ENCODE measurements at places on chromosomes 6 and 20.

GRCh38 chr20:11352041-11352440 lies 565.7 kb upstream of the BTBD3 start:
- DNase-seq, result no peak

- no peak for DNase-seq
These were observed 92.4 kb downstream of the CD24 start for GRCh38 chr6:106882138-106882537.

DNA sequence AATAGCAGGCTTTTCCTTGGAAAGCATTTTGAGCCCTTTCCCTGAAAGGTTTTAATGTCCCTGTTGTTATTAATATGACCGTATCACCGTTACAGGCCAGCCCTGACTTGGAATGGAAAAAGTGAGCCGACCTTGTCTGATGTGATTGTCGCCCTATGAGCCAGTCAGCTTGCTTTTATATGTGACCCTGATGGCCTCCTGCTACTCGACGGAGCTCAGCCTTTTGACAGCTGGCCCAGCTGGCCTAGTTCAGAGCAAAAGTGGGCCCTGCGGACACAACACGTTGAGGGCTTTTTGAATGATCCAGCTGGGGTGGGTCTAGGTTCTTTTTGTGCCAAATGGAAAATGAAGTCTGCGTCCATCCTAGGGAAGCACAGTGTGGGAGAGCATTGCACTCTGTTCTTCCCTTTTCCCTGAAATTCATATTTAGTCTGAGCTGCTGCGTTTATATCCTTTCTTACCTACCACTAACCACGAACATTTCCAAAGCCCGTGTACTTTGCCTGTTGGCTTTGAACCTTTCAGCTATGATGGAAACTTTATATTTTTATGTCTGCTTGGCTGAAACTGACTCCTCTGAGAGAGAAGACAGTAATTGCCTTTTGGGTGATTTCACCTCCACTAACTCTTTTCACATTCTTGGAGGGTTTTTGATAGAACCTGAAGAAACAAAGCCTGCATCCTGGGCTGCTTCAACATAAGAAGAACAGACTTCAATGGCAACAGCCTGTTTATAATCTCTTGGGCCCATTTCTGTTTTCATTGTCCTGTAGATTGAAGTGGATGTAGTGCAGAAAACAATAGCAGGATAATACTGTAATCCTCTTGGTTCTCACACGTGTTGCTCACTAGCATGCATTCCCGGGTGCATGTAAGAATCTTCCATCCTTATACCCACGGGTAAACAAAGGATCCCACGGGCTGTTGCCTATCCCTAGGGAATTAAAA lies 121.8 kb upstream of the HDGFL1 start:
- no peak for DNase-seq

GRCh38 chr6:138673346-138674014 lies 100.1 kb upstream of the CCDC28A start:
- DNase-seq, result no peak

- no peak for DNase-seq
These were observed 3.4 kb downstream of the MYT1 start for GRCh38 chr20:64167676-64168075.

DNA sequence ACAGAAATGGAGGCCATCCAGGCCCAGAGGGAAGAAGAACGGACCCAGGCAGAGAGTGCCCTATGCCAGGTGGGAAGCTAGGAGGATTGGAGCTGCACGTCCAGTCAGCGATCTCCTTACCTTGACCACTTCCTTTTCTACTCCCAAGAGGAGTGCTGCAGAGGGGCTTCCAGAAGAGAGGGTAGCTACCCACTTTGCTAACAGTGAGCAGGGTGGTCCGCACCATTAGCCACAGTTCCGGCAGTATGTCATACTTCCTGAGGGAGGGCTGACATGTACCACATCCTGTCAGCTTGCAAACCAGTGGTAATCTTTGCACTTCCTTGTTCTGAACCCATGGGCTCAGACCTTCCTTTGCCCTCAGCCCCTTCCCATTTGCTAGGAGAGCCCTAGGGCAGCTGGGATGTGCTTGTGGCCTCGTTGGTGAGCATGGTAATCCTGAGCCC lies 35.4 kb downstream of the CEP250 start:
- no peak for DNase-seq

DNA sequence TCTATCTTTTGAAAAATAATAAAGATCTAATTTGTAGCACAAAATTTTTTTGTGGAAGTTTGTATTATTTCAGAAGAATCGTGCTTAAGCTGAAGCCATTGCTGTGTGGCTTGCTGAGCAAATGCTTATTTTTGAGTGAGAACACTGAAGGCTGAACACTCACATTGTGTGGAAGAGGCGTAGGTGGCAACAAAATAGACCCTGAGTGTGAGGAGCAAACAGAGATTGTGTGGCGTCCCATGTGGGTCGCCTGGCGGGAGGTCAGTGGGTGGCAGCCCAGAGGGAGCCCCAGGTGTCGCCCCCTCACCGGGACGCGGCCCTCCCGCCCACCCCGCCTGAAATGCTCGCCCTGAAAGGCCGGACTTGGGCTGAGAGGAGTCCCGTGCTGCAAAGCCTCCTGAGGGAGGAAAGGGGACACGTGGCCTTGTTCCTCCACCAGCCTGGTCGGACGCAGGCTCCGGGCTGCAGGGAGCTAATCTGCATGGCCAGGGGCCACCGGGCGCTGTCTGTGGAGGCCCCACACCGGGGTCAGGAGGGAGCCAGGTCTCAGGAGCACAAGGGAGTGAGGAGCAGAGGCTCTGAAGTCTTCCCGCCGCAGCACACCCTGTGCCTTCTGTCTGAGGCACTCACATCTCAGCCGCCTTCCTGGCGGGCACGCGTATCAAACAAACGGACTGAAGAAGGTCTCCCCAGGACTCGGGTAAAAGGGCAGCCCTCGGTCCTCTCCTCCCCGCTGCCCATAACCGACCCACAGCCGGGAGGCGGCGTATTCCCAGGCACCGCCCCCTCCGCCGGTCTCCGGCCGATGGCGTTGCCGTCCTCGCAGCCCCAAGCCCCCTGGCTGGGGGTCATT lies 15.9 kb downstream of the DDO start:
- no peak for DNase-seq

- DNase-seq, result peak; percentile 47
These were observed 265.2 kb downstream of the QKI start for GRCh38 chr6:163679753-163680152.

- no peak for DNase-seq
These were observed 310.5 kb upstream of the JAG1 start for GRCh38 chr20:10984294-10984693.

DNA sequence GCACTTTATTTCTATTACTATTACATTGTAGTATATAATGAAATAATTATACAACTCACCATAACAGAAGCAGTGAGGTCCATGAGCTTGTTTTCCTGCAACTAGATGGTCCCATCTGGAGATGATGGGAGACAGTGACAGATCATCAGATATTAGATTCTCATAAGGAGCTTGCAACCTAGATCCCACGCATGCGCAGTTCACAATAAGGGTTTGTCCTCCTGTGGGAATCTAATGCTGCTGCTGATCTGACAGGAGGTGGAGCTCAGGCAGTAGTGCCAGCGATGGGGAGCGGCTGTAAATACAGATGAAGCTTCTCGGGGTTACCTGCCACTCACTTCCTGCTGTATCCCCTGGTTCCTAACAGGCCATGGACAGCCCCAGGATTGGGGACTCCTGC lies 139.5 kb upstream of the TCF21 start:
- DNase-seq, result no peak

DNA sequence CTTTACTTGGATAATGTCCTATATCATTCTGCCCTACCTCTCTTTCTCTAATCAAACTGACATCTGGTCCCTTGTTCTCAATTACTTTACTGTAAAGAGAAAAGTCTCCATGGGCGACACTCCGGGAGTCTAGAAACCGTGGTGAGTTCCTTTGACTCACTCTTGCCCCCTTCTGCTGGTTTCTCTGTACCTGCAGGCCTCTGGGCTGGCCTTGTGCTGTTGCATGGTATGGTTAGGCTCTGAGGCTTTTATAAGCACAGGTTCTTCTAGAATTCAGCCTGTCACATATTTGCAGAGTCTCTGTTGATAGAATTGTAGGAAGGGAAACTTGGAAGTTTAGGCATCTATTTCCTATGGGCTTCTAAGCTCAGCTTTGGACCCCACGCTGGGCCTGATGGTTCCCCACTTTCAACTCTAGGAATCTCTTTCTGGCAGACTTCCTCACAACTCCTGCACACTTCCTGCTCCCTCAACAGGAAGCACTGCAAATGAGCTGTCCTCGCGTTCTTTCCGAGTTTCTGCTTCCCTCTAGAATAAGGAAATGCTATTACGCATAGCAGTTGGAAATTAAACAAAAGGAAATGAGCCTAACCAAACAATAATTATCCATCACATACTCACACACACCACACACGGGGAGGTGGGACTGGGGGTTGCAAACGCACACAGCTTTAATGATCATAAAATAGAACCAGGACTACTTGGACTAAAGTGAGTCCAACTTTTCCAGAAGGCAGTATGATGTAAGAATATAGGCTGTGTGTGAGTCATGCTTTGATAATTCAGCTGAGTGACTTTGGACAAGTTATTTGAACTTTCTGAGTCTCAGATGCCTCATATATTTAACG lies 683.3 kb downstream of the QKI start:
- DNase-seq, result peak; percentile 57

- no peak for DNase-seq
These were observed 91.9 kb downstream of the RNGTT start for GRCh38 chr6:88871498-88871897.

DNA sequence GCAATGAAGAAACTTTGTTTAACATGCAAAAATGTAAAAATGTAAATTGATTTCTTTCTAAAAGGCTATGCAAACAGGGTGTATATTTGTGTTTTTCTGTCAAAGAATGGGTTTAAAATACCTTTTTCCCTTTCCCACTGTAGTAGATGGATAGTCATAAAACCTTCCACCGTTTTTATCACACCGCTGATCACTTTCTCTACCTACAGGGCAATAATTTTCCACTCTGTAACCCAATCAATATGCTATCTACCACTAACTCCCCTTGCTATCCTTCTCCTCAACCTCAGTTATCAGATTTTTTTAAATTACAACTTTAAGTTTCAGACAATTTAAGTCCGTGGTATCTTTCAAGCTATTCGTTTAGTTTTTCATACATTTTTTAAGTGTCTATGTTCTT lies 91.4 kb upstream of the ARID1B start:
- DNase-seq, result no peak

DNA sequence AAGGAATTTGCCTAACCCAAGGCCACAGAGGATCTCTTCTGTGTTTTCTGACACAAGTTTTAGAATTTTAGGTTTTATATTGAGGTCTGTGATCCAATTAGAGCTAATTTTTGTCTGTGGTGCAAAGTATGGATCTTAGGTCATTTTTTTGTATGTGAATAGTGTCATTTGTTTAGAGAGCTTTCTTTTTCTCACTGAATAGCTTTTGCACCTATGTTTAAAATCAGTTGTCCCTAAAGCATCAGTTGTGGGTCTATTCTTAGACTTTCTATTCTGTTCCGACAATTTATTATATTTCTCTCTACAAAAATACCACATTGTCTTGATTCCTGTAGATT lies 341 bp upstream of the MCM9 start:
- DNase-seq, result no peak

DNA sequence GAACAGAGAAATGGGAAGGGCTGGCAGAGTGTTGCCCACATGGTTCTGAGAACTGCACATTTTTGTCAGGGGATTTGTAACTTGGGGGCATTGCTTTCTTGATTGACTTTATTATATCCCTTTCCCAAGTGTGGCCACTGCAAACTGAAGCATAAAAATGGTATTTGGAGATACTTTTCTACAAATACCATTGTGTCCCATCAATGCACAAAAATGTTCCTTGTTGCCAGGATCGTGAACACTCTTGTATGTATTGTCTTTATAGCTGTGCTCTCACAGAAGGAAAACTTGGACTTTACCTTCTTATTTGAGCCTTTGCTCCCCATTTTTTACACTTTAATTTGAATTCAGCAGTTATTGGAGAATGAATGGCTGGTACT lies 57.1 kb upstream of the C20orf144 start:
- DNase-seq, result no peak

DNA sequence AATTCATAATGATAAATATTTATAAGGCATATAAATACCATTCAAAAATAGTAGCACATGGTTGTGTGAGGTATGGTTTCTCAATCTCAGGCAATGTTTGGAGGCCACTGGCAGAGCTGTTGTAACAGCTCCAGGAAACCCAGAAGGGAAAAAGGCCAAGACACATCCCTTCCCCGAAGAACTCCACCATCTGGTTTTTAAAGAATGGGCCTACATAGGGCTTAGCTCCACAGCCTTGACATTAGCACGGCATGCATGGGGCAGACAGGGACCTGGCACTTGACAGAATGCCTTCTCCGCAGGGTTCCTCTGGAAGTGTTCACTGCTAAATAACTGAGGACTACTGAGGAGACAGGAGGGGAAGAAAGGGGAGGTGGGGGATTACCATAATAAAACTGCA lies 16.1 kb upstream of the FOXO3 start:
- no peak for DNase-seq

DNA sequence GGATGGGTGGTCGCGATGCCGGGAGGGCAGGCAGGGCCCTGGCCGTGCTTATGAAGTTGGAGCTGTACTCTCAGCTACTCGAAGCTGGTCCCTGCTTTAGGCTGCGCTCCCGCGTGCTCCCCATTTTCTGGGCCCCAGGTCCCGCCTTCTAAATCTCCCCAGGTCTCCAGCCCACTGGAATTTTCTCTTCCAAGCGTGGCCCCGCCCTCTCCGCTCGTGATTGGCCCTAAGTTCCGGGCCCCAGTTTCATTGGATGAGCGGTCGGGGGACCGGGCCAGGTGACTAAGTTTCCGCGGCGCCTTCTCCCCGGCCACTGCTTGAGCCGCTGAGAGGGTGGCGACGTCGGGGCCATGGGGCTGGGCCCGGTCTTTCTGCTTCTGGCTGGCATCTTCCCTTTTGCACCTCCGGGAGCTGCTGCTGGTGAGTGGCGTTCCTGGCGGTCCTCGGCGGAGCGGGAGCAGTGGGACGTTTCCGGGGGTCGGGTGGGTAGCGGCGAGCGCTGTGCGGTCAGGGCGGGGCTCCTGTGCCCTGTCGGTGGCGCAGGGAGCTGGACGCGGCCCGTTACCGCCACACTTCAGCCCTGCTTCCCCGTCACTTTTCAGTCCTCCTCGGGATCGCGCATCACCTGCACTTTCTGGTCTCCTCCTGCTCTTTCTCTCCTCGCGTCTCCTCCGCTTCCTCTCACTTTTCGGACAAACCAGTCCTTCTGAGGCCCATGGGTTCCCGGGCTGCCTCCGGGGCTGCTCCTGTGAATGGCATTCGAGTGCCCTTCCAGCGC lies at the start of gene MICA:
MICA (plus strand) TSS at position 313 of the 778 bp plus-strand sequence; CDS start at position 351, 38 bp downstream.
- peak; percentile 76 for DNase-seq
